SK-N-SH (cell line): ENCODE measurements at places on chromosomes 4 and X.

DNA sequence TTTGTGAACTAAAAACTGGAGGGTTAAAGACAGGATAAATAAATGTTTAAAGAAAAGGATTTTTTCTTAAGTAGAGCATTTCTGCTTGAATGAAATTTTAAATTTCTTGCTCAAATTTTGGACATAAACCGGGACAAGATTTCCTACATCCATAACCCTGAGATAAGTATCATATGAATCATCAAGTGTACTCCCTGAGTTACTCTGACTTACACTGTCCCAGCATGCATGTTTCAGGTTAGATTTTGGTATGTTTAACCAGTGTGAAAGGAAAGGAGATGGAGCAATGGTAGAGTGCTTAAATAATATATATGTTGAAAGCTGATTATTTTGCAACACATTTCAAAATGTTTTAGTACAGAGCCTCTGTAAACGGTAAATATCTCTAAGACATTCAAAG lies 175.2 kb downstream of the ADGRL3 start:
- no peak for DNase-seq

DNA sequence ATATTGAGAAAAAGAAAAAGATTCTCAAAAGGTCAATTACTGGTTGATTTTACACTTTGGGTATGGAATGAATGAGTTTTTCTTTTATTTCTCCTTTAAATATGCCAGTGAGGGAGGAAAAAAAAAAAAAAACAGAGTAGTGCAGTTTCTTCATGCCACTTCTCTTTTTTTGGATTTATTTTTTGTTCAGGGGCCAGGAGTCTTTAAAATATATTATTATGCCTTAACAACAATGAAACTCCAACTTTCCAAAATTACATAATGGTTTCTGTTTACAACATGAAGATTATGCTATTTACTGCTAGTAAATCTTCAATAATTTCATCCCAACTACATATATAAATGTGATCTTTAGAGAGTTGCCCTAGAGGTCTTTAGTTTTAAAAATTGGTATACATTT lies 31.9 kb downstream of the DTHD1 start:
- no peak for DNase-seq

DNA sequence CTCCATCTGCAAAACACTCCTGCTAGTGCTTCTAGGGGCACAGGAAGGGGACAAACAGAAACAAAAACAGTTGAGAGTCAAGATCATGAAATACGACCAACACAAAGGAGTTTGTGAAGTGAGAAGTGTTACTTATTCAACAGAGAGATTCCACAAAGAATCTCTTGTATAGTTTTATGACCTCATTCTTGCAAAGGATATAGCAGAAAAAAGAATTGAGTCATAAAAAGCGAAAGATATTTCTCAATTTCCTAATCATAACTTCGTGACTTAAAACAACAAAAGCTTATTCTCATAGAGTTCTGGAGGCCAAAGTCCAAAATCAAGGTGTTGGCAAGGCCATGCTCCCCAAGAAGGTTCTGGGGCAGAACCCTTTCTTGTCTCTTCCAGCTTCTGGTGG lies 40.7 kb downstream of the TIGD4 start:
- DNase-seq, result no peak

- DNase-seq, result peak; percentile 46
These were observed 132.4 kb downstream of the CORIN start for GRCh38 chr4:47705326-47705981.

GRCh38 chr4:72911316-72911715 lies 158.2 kb downstream of the COX18 start:
- DNase-seq, result no peak

- no peak for DNase-seq
These were observed 51.1 kb downstream of the C4orf51 start for GRCh38 chr4:145731028-145731427.

- no peak for DNase-seq
These were observed 4.3 kb downstream of the TMPRSS11D start for GRCh38 chr4:67879486-67879885.

GRCh38 chr4:145829629-145830395 lies 108.8 kb downstream of the ZNF827 start:
- no peak for DNase-seq

DNA sequence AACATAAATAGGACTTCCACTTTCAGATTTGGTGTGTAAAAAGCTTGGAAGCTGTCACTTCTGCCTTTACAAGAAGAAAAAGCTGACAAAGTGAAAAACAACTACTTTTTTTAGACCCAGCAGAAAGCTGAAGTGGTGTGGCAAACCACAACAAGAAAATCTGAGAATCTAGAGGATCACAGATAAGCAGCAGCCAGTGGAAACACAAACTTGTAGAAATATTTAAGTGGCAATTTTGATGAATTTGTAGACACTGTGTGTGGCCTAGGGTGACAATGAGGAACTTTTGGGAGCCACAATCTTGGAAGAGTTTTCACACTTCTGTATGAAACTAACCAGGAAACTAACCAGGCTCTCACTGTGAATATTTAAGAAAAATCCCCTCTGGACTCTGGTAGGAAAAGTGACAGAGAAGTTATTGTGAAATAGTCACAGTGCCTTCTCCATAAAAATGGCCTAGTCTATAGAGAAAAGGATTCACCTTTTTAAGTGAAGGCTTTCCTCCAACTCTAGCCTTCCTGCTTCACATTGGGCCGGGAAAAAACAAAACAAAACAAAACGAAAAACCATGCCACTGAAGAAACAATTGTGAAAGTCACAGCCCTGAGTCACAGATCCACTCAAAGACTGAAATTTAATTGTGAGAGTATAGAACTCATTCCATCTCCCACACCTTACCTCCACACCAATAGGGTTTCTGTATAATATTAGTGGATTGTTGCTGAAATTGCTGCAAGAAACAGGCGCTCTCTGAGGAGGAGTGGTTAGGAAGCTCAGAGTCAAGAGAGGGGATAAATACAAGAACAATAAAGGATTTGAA lies 26.7 kb upstream of the GUCY1A1 start:
- no peak for DNase-seq

DNA sequence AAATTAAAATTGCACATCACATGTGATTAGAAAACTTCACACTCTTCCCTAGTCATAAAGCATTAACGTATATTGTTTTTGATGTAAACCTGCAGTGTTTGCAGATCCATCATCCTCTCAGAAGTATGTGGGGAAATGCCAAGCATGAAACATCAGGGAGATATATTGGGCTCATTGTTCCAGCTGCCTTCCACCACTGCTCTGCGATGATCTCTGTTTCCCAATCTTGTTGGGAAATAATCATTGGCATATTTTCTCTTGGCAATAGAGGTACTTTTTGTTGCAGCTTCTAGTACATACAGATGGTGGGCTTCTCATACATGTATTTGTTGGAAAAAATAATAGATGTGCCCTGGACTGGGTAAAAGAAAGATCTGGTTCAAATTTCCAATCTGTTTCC lies 466.3 kb upstream of the HS3ST1 start:
- no peak for DNase-seq

GRCh38 chr4:150033901-150034300 lies 44.3 kb upstream of the DCLK2 start:
- DNase-seq, result no peak

GRCh38 chr4:101292214-101292613 lies 55.1 kb downstream of the PPP3CA start:
- peak; percentile 40 for DNase-seq

GRCh38 chrX:153867671-153868070 lies 18.3 kb downstream of the L1CAM start:
- no peak for DNase-seq

DNA sequence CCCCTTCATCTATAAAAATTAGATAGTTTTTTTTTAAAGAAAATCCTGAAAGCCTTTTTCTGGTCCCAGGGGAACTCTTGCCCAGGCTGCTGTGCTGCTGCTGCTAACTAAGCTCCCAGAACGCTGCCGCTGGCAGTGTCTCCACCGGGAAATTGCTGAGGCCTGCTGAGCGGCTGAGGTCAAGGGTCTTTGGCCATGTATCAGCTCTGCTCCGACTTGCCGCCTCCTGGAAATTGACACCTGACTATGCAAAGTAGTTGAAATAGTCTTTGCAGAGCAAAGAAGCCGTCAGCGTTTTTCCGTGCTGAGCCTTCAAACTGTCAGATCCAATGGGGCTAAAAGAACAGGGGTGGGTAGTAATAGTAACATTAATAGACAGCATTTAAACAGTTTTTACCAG lies 839 bp downstream of the QDPR start:
- DNase-seq, result peak; percentile 53

GRCh38 chr4:41806807-41807206 lies 58.3 kb upstream of the PHOX2B start:
- no peak for DNase-seq

- DNase-seq, result no peak
These were observed 103.9 kb downstream of the GLUD2 start for GRCh38 chrX:121151293-121151692.

- DNase-seq, result peak; percentile 74
These were observed 586 bp downstream of the HERC5 start for GRCh38 chr4:88457307-88458103.
